Left renal pelvis (tissue), 4 donors: ENCODE measurements at places on chromosomes 4 and X. TPM values are rescaled to one million over a fixed set of nuclear protein-coding genes. Genes with fewer than 3 reads are reported as not detected.

The SNX12 gene
- polyA plus RNA-seq: 36.6 TPM

- no peak for DNase-seq
Measured at GRCh38 chr4:142416121-142416520, 430.0 kb downstream of the INPP4B start.

The ETNPPL gene
- 0.23 TPM for polyA plus RNA-seq

GRCh38 chr4:94202769-94203168 is 4.9 kb upstream of the SMARCAD1 start:
- no peak for DNase-seq

DNA sequence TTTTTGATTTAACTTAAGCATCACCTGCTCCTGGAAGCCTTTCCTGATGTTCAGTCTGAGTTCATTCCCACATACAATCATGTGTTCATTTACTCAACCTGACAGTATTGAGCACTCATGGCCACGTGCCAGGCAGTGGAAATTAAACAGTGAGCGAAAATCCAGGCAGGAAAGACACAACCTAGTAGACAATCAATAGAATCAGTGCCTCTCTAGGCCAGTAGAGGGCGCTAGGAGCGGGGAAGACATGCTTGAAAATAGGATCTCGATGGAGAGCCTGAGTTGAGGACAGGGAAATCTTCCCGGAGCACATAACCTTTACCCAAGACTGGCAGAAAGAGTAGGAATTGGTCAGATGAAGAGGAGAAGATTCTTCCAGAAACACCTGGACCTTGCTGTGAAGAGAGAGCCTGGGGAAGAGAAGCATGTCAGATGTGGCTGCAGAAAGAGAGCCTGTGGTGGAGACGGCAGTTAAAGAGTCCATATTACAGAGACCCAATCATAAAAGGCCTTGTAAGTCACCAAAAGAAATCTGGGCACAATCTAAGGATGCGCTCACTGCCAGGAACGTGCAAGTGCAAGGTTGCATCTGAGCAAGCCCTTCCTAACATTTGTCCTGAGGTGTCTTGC is 103.5 kb downstream of the LDB2 start:
- no peak for DNase-seq

DNA sequence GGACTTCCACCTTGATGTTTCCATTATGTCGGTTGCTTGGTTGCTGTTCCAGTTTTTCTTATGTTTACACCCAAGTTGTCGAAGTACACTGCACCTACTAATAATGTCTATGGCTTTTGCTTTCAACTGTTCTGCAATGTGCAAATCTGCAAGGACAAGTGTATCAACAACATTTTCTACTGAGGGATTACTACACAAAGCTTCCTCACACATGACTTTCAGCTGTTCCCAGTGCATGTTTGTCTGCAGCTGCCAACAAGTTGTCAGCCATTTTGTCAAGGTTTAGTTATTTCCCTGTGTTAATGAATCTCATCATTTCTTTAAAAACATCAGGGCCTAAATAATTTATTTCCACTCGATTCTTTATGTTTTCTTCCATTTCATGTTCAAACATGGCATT is 45.4 kb upstream of the UGT2A3 start:
- no peak for DNase-seq

- DNase-seq: no peak
Measured at GRCh38 chr4:134345244-134345643, 143.7 kb upstream of the PABPC4L start.

GRCh38 chr4:187934766-187935165 is 60.8 kb upstream of the ZFP42 start:
- DNase-seq: no peak
